ENCODE measurements at places on chromosomes 2 and 18.

DNA sequence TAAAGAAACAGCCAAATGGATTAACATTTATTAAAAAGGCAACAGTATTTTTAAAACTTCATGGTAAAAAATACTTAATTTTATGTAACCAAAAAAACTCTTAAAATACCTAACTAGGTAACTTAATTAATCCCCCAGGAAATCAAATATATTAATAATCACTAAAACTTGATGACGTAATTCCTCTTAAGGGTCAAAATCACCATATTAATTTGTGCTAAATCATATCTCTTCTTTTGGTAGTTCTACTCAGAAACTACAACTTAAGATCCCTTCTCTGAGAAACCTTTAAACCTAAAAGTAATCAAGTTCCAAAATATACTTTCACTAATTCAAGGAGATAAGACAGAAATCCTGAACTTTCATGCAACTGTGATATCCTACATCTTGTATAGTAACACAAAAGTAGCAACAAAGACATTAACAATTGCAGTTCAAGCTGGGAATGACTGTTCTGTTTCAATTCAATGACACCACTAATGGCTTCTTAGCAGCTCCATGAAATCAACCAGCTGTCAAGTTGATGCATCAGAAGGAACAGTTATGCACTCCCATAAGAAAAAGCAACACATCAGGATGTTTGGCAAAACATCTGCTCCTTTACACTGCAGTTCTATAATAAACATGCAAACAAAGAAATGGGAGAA lies 4.0 kb downstream of the BAZ2B start:
- DNase-seq, result no peak

- peak; percentile 73 for DNase-seq
Observed at GRCh38 chr2:219736209-219736608, 108.8 kb downstream of the SLC4A3 start.

- DNase-seq, result peak; percentile 79
Observed at GRCh38 chr2:159614534-159615366, 1.6 kb downstream of the BAZ2B start.

GRCh38 chr2:75560022-75560767 lies 544 bp downstream of the EVA1A start:
- peak; percentile 40 for DNase-seq

DNA sequence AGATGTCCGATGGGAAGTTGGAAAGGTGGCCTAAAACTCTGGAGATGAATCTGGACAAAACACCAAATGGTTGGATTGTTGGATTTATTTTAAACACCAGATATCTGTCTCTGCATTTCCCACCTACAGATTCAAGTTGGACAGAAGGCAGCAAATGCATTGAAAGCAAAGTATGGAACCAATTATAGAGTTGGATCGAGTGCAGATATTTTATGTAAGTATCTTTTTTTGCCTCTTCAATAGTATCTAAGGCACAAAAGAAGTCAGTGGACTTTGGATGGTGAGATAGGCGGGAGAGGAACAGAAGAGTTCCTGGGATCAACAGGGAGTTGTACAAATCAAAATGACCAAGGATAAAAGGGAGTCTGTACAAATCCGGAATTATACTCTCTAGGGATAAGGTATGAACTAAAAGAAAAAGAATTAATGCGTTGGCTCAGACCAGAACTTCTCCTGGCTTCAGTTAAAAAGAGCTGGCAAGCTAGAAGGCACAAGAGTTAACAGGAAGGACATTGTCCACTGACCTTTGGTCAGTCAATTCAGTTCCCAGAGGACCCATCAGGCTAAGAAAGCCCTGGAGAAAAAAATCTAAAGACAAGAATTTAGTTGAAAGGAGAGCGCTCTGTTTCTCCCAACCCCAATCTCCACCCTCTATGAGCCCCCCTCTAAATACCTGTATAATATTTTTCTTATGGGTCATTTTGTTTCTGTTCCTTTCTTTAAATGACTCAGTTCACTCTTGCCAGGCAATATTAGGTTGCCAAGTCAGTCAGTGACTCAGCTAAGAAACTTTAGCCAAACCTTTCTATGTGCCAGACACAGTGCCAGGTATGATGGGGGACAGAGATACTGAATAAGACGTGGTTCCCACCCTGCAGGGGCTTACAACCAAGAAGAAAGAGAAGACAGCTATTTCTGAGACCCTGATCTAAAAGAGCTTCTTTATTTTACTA lies 29.1 kb downstream of the CPO start:
- DNase-seq, result peak; percentile 39

GRCh38 chr18:49013291-49013691 lies 62.5 kb upstream of the SMAD7 start:
- DNase-seq, result no peak

DNA sequence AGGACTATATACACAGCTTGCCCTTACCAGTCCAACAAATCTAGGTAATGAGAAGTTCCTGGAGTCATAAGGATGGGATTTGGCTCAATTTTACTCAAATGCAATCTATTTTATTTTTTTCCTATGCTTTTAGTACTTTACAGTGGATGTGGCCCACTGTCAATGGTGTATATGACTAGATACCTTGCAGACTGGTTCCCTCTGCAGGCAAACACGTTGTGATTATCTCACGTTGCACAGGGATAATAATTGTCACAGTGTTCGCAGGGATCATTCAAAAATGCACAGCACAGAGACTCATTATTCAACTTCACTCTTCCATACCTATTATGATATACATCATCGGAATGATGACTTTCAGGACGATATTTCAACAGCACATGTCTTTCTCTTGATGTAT lies 359.7 kb downstream of the MBD2 start:
- DNase-seq, result peak; percentile 4

GRCh38 chr2:16978301-16978700 lies 312.7 kb upstream of the CYRIA start:
- DNase-seq, result peak; percentile 28

- no peak for DNase-seq
Observed at GRCh38 chr2:154495455-154495868, 203.0 kb upstream of the KCNJ3 start.

DNA sequence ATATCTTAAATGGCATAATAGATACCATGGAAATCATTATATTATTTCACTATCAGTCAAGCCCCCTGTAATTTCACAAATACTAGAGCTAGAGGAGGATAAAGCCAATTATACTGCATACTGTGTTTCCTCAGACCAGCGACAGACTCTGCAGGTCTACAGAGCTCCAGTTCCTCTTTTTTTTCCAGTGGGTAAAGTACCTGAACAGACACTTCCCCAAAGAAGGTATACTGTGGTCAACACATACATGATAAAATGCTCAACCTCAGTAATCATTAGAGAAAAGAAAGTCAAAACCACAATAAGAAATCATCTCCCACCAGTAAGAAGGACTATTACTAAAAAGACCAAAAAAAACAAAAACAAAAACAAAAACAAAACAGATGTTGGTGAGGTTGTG lies 44.6 kb downstream of the SCN7A start:
- DNase-seq, result no peak

- peak; percentile 15 for DNase-seq
Observed at GRCh38 chr2:108169982-108170625, 69.7 kb upstream of the SULT1C3 start.

GRCh38 chr2:217992061-217992460 lies 10.7 kb downstream of the TNS1 start:
- DNase-seq, result no peak

- DNase-seq, result peak; percentile 85
Observed at GRCh38 chr2:225165052-225165451, 122.8 kb upstream of the DOCK10 start.

GRCh38 chr2:181264001-181264400 lies 193.2 kb upstream of the ITGA4 start:
- no peak for DNase-seq

GRCh38 chr2:195392446-195393336 lies 264.3 kb upstream of the SLC39A10 start:
- DNase-seq, result no peak

DNA sequence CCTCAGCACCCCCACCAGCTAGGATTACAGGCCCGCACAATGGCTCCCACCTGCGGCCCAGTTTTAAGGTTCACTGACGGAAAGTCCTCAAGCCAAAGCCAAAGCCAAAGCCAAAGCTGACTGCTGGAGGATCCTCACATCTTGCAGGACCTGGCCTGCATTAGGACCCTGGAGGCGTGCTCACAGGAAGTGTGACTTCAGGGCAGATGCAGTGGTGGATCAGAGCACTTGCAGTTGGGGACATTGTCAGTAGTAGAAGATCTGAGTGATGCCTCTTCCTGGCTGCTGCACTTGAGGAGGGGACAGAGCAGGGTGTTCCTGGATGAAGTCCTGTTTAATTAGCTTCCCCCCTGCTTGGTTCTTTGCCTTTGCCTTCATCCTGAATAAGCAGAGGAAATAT lies 69.0 kb upstream of the ALPP start:
- no peak for DNase-seq

Measured in fibroblast of skin of right biceps (primary cell).